NCI-H1694 (cell line): ENCODE measurements at places on chromosomes 13 and 19.

GRCh38 chr19:30360376-30361106 lies 11.6 kb upstream of the ZNF536 start:
- DNase-seq = no peak

DNA sequence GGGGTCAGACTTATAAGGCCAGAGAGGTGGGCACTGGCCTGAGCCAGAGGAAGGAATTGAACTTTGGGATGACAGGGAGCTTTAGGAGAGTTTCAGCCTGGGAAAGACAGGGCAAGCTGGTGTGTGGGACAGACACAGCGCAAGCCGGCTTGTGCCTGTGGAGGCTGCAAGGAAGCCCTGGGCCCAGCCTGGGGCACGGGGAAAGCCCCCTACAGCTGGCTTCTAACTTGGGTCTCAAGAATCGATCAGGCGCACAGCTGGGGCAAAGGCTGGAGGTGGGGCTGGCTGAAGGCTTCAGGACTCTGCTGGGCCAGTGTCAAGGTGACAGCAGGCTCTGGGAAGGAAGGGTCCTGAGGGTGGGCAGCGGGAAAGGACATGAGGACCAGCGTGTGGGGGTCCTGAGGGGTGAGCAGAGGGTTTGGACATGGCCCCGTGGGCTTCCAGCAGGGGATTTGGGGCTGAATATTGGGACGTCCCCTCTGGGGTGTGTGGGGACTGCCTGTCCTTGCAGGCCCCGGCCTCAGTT lies 3.0 kb downstream of the PTOV1 start:
- DNase-seq = no peak

DNA sequence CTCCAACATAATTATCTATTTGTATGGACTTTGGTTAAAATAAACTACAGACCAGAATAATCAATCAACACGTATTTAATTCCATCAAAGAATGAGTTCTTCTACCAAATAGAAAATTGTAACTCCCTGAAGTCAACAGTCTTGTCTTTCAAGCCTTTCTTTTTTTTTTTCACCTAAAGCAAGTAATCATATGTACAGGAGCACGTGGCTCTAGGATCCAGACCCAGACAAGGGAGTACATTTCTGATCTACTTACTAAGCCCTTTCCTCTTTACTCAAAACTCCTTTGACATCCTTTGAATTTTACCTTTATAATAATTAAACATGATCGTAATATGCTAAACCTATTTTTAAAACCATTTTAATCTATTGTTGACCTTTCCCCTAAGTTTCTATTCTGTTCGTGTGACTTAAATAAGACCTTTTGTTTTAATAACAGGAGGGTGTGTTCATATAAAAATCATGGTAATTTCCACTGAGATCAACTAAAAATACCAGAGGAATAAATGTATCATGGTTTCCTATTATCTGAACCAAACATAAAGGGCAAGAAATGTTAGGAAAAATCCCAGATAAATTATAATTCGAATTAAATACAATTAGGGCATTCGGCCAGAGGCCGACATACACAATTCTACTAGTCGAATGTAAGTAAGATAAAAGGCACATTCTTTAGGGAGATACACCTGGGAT lies 1.7 kb downstream of the SLC7A1 start:
- no peak for DNase-seq

DNA sequence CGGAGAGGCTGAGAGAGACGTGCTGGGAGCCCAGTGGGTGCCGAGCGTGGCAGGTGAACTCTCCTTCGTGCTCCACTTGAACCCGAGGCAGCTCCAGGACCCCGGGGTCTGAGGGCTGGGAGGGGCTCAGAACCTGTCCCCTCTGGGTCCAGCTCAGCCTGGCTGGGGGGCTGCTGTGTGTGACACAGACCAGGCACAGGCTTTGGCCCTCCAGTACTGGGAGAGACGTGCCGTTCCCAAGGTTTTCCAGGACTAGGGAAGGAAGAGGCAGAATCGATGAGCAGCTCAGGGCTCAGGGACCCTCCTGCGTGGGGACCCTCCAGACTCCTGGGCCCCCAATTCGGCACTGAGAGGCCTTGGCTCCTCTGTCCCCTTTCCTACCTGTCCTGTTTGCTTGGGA lies 2.3 kb downstream of the SIGLEC10 start:
- no peak for DNase-seq

DNA sequence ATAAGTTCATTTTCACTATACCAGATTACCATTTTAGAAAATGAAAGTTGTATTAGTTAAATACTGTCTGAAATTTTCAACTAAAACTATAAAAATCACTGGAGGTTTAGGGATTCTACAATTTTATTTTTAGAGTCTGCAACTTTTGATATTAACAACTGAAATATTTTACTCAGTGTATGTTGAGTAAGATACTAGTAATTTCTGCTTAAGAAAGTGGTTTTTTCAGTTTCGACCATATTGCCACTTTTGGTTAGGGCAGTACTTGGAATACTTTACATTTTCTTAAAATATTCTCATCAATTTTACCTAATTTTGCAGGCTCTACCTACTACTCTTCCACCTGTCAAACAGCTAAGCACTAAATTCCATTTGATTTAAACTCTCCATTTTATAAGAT lies 59.6 kb downstream of the KCNRG start:
- no peak for DNase-seq

DNA sequence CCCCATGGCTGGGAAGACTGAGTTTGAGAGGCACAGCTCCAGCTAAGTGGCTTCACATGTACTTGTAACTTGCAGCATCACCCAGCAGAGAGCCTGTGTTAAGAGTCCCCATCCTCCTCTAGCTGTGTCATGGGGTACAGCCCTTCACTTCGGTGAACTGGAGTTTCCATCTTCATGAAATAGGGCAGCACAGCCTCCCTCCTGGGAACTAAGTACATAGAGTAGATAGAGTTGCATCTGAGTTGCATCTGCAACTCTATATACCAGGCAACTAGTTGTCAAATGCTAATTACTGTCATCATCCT lies 1.2 kb downstream of the PRDX2 start:
- no peak for DNase-seq

DNA sequence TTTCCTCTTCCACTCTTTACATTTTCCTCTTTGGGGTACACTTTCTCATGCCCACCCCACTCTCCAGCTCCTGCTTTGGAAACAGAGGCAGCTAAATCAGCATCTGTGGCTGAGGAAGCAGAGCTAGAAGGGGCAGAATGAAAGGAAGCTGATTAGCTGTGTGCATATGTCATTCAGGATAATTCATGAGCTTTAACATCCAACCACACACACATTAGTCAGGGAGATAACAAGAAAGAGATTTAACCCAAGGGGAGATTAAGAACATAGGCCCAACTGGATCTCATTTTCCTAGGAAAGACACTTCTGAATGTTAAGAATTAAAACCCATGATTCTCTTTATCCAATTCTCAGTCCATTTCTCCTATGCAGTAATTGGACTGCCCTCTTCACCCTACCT lies 405.5 kb downstream of the TBC1D4 start:
- no peak for DNase-seq

DNA sequence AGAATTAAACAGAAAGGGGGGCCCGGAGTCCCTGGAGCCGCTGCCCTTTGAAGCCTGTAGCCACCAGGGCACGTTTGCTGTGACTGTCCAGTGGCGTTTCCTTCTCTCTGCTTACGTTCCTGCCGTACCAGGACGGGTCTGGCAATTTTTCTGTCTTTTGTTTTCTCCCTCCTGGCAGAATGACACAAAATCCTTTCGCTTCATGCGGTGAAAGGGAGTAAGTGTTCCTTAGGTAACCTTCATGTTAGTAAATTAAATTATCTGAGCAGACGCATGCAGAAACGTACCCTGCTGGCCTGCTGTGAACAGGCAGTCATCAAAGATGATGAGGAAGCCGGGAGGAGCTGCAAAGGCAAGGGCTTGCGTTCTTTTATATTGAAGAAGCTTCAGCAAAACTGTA lies 299.3 kb upstream of the ARGLU1 start:
- no peak for DNase-seq

GRCh38 chr13:114047358-114047881 lies 73.5 kb upstream of the C13orf46 start:
- no peak for DNase-seq

DNA sequence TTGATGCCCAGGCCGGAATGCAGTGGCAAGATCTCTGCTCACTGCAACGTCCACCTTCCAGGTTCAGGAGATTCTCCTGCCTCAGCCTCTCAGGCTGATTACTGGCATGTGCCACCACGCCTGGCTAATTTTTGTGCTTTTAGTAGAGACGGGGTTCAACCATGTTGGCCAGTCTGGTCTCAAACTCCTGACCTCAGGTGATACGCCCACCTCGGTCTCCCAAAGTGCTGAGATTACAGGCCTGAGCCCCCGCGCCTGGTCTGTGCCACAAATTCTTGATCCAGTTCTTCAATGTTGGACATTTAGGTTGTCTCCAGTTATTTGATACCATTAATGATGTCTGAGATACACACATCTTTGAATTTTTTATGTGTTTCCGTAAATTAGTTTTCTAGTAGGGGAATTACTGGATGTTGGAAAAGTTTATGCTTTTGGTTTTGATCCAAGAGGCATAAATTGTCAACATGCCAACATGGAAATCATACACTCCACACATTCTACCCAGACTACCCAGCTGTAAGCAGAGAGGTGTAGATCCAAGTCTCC lies 525 bp upstream of the COG3 start:
- DNase-seq = no peak

DNA sequence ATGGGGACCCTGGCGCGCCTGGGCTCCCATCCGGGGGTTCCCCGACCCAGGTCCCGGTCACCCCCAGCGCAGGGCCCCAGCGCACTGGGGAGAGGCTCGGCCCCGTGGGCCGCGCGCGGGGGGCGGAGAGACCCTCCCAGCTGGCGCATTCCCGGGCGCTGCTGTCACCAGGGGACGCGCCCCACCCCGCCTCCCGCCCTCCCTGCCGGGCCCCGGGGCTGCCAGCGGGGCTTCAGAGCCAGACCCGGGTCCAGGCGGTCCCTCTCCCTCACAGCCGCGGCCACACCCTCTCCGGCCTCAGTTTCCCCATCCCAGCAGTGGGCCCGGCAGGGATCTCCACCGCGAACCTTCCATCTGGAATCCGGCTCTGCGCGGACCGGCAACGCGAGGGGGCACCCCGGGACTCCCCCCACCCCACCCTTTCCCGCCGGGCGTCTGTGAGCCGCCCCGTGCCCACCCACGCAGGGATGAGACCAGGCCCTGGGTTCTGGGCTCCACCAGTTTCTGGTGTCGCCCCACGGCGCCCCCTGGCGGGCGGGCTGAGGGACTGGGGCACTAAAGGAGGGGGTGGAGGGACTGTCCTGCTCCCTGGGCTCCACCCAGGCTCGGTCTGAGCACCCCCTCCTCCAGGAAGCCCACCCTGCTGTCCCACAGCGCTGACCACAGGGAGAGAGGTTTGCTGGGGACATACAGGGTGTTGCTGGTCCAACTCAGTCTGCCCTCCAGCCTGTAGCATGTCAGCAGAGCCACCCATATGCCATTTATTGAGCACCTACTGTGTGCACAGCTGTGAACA lies 878 bp upstream of the ADAMTSL5 start:
- no peak for DNase-seq

DNA sequence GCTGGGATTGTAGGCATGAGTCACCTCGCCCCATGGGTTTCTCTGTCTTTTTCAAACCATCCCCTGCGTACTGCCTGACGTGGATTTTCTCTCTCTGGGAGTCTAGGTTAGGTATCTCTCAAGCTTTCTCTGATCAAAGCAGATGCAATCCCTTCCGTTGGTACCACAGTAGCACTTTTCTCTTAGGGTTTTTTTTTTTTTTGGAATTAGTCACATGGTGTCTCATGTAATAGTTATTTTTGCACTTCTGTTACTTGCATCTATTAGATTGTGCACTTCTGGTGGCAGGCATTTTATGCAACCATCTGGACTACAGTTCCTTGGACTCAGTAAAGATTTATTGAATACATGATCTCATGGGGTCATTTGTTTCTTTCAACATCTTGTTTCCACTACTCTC lies 72.1 kb downstream of the GPC6 start:
- no peak for DNase-seq

- no peak for DNase-seq
These were observed 12.1 kb downstream of the PROZ start for GRCh38 chr13:113170511-113170910.

DNA sequence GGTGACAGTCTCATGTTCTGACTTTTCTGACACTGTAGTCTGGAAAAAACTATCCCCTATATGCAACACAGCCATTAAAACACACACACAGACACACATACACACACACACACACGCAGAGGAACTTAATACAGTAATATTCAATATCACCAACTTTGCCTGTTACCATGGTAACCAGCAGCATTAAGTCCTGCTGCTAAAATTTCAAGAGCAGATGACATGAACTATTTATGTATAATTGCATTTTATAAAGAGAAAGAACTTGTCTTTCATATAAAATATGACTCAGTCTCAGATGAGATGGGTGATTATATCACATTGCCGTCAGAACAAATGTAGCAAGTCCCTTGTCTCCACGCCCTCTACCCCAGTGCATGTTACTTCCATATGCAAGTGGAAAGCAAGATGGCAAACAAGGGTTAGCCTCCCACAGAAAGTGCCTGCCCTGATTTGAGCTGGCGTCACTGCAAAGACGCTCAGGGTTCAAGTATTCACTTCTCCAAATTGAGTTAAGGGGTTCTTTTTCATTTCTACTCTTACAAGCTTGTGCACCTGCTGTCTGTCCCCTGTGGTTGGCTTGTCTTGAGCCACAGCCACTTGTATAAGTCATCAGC lies 576.8 kb downstream of the UQCRFS1 start:
- DNase-seq = no peak

GRCh38 chr19:15252398-15253018 lies 20.3 kb upstream of the EPHX3 start:
- DNase-seq = peak; percentile 12

DNA sequence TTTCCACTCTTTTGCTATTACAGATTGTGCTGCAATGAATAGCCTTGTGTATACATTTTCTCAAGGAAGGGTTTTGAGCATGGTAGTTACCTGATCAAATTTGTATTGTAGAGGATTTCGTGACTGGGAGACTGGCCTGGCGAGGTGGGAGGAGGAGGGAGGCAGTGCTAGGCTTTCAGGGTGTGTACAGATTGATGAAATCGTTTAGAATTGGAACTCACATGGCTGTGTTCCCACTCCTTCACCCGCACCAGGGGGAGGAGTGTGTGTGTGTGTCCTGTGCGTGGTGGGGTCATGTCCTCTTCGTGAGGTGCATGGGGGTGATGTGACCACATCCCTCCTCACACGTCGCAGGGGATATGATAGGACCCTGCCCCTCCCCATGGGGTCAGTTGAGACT lies 8.3 kb downstream of the PGLYRP1 start:
- no peak for DNase-seq

GRCh38 chr13:19960653-19960976 lies 2.1 kb downstream of the ZMYM2 start:
- no peak for DNase-seq
